ENCODE measurements at places on chromosomes 3 and 15.

DNA sequence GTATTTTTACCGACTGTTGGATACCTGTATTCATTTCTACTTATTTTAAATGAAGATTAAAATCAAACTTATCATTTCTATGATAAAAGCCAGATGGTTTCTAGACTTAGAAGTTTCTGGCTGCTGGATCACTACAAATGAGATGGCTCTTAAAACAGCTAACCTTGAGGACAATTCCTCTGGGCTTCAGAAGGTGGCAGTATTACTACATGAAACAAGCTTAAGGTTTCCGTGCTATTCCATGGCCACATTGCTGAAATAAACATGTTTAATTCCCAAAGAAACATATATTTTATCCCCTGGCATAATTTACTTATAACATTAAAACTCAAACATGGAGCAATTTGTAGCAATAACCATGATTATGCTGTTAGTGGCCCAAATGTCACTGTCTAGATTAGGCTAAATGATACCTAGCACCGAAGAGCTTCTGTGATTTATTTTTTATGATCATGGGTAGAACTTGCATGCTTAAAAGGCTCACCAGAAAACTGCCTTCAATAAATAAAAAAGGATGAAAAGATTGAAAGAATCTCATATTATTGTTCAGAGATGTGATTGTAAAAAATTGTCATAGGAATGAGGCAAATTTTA is 204.0 kb upstream of the NANOGP8 start:
- DNase-seq: no peak

- no peak for DNase-seq
These were observed 163.0 kb downstream of the TBC1D5 start for GRCh38 chr3:17579289-17580031.

DNA sequence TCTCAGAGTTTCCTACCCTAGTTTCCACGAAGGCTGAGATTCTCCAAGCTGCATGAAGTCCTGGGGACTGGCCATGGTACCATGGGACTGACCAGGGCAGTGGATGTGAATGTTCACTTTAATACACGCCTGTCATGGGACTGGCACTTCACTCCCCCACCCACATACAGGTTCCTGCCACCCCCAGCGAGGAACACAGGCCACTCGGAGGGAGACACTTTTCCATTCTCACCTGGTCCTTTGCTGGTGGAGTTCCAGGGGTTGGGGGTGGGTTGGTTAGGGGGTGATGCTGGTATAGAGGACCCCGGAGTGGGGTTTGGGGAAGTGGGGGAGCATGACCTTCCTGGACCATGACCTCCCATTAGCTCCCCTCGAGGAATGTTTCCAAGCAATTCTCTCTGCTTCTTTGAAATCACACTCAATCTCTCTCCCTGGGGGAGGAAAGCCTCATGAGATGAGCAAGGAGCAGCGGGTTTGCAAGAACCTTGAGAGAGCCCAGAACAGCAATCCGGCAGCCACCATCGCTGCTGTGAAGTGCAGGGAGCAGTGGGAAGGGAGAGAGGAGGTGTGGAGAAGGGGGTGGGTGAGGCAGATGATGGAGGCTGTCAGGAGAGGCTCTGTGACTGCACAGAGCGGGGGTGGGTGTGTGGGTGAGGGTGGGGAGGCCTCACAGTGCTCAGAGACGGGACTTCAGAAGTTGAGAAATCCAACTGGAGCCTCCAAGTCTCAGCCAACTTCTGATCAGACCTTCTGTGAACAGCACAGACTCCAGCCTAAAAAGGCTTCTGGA is 69.7 kb downstream of the ADCY5 start:
- DNase-seq: no peak

DNA sequence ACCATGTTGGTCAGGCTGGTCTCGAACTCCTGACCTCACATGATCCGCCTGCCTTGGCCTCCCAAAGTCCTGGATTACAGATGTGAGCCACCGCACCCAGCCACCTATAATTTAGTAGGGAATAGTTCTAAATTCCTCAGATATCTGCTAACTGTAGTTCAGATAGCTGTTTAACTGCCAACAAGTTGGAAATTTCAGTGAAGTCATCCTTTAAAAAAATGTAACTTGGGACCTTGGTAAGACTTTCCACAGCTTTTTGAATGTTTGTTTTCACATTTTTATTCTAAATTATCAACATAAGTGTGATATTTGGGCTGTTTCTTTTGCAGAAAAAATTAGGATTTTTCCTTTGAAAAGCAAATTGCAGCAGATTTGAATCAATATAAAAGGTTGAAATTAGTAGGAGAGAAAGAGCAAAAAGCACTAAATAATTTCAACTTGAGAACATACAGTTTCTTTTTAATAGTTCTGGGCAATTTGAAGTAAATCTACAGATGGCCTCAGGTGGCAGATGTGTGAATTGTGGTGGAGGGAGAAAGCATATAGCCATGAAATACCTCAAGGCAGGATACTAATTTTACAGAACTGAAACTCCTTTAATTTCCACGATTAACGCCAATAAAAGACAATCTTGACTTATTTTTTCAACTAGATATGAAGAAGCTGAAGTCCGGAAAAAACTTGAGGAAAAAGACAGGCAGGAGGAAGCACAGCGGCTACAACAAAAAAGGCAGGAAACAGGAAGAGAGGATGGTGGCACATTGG is 34.3 kb downstream of the USP8 start:
- DNase-seq: no peak

- DNase-seq: no peak
These were observed 21.3 kb upstream of the PLCH1 start for GRCh38 chr3:155766206-155766605.

GRCh38 chr3:38119248-38119544 is 17.7 kb downstream of the ACAA1 start:
- DNase-seq: no peak

DNA sequence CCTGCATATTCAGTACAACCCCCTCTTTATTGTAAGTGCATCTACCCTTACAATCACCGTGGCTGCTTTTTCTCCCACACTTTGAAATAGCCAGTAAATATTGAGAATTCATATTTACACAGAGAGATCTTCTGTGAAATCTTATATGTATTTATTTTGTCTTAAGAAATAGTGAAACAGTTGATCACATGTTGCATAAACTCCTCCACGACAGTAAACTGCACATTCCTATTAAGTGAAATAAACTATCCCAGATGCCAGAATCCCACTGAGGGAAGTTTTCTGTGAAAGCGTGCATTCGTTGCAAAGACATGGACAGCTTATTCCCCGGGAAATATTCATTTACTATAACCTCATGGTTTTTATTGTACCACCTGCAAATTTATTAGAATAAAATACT is 796.0 kb downstream of the ROBO2 start:
- no peak for DNase-seq

DNA sequence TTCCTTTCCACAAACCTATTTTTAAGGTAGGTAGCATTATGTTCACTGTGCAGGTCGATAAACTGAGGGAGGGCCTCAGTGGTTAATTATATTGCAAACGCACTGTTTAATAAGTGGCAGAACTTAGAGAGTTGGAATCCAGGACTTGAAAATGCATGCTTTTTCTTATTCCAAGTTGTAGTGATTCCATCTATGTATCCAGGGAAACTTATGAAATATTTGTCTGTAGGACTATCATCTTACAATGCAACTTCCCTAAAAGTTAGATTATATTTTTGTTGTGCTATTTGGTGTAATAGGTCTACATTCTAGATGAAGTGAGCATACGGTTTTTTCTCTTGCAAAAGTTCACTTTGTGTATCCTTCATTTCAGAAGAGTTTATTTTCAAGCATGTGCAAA is 419.5 kb downstream of the NAALADL2 start:
- DNase-seq: no peak

DNA sequence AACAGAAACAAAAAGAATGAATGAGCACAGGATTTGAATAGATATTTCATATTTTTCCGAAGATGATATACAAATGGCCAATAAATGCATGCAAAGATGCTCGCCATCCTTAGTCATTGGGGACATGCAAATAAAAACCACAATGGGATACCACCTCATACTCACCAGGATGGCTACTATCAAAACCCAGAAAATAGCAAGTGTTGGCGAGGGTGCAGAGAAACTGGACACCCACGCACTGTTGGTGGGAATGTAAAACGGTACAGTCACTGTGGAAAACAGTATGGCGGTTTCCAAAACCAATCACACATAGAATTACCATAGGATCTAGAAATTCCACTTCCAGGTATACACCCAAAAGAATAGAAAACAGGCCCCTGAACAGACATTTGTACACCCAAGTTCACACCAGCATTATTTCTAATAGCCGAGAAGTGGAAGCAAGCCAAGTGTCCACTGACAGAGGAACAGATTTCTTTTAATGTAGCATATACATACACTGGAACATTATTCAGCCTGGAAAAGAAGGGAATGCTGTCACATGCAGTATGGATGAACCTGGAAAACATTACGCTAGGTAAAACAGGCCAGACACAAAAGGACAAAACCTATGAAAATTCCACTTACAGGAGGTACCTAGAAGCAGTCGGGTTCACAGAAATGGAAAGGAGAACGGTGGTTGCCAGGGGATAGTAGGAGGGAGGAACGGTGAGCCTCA is 3.6 kb downstream of the RNF168 start:
- DNase-seq: no peak

DNA sequence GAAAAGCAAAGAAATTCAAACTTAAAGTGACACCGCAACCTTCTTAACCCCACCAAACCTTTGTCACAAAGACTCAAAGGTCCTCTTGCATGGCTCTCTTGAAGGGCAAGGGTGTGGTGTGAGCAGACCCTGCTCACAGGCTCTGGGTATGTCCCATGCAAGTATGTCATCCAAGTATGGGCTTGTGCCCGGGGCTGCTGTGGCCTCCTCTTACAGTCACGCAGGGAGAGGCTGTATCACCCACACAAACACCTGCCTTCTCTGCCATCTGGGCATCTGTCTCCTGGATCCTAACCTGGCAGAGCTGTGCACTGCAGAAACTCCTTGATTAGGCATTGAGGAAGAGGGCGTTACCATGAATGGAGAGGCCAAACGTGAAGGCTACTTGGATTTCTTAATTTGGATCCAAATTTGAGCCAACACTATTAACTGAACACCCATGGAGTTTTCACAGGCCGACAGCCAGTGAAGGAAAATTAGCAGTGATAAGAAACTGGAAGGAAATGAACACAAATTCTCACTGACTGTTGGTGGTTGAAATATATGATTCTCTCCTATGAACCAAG is 146.6 kb downstream of the DUT start:
- no peak for DNase-seq

DNA sequence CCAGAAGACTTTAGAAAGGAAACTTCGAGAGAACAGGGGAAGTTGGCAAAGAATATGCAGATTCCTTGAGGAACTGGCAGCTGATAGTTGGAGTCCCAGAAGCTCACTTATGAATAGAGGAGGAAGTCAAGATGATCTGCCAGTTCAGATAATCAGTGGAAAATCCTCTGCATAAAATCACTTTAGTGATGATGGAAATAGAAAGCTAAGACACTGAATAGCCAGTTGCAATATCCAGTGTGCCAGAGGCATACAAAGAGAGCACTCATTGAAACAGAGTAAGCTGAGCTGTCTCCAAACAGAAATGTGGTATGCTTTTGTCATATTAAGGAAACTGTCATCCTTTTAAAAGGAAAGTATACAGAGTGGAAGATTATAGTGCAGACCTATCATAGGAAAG is 1207.6 kb downstream of the OTOL1 start:
- DNase-seq: no peak

GRCh38 chr3:178184833-178185232 is 351.4 kb upstream of the KCNMB2 start:
- DNase-seq: no peak

DNA sequence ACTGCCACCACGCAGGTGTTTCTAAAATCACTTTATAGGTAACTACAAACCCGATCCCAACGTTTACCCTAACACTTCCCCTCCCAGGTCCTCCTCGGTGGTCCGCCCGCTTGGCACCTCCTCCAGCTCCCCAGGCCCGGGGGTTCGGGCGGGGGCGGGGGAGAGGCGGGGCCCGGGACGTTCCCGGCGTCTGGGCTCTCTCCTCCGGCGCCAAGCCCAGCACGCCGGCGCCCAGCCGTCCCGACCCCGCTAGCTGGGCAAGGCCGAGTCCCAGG is 562 bp downstream of the CGGBP1 start:
- no peak for DNase-seq
